ENCODE measurements at places on chromosomes 4 and X. TPM values are rescaled to one million over a fixed set of nuclear protein-coding genes. Genes with fewer than 3 reads are reported as not detected.

The AWAT2 gene
- total RNA-seq: 4.7 TPM

The RHOH gene
- total RNA-seq: 1.6 TPM

The TMEM255A gene
- total RNA-seq: 0.72 TPM

GRCh38 chrX:120120223-120120622, 4.5 kb upstream of the RHOXF1 start:
- no peak overlapping the region for H3K27ac ChIP-seq
- H3K27me3 ChIP-seq: no peaks in the 10 kb centered on the region
- H3K4me1 ChIP-seq: no peaks in the 10 kb centered on the region

GRCh38 chr4:174177536-174177935, 105.9 kb downstream of the FBXO8 start:
- H3K27ac ChIP-seq: no peak overlapping the region
- no peak for DNase-seq
- peaks cover 7% of the 10 kb centered on the region for H3K27me3 ChIP-seq
- H3K36me3 ChIP-seq: no peaks in the 10 kb centered on the region

The CFP gene
- 4.5 TPM for total RNA-seq

- no peak for DNase-seq
- H3K4me3 ChIP-seq: no peak overlapping the region
- H3K27me3 ChIP-seq: no peaks in the 10 kb centered on the region
- H3K4me1 ChIP-seq: no peaks in the 10 kb centered on the region
Observed at GRCh38 chrX:125681058-125681457, 361.4 kb downstream of the TEX13C start.

The GUCY2F gene
- not detected for total RNA-seq

GRCh38 chr4:42649870-42650269, 7.0 kb downstream of the ATP8A1 start:
- no peaks in the 10 kb centered on the region for H3K36me3 ChIP-seq
- no peaks in the 10 kb centered on the region for H3K27me3 ChIP-seq
- H3K27ac ChIP-seq: no peak overlapping the region
- H3K4me1 ChIP-seq: peaks cover 18% of the 10 kb centered on the region
- no peak overlapping the region for H3K4me3 ChIP-seq
- no peak for DNase-seq

DNA sequence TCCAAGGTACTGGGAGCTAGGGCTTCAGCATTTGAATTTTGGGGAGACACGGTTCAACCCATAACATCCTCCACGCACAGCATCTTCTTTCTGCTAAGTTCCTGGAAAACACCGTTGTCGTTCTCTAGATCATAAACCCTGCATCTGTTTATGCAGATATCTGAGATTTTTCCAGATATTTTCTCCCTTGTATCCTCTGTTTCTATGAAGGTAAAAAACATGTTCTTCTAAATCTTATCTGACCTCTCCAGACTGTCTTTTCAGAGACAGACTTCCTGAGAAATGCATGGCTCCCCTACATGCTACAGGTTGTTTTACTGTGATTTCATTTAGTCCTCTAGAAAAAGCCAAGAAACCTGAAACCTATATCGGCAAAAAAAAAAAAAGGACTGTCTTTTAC, 152.3 kb upstream of the KLF3 start:
- no peak overlapping the region for H3K27ac ChIP-seq
- no peaks in the 10 kb centered on the region for H3K36me3 ChIP-seq
- H3K4me3 ChIP-seq: no peak overlapping the region

- no peaks in the 10 kb centered on the region for H3K27me3 ChIP-seq
- peaks cover 8% of the 10 kb centered on the region for H3K4me1 ChIP-seq
- no peak overlapping the region for H3K27ac ChIP-seq
- no peaks in the 10 kb centered on the region for H3K36me3 ChIP-seq
- no peak for DNase-seq
Observed at GRCh38 chr4:14303856-14304255, 676.3 kb upstream of the BOD1L1 start.

DNA sequence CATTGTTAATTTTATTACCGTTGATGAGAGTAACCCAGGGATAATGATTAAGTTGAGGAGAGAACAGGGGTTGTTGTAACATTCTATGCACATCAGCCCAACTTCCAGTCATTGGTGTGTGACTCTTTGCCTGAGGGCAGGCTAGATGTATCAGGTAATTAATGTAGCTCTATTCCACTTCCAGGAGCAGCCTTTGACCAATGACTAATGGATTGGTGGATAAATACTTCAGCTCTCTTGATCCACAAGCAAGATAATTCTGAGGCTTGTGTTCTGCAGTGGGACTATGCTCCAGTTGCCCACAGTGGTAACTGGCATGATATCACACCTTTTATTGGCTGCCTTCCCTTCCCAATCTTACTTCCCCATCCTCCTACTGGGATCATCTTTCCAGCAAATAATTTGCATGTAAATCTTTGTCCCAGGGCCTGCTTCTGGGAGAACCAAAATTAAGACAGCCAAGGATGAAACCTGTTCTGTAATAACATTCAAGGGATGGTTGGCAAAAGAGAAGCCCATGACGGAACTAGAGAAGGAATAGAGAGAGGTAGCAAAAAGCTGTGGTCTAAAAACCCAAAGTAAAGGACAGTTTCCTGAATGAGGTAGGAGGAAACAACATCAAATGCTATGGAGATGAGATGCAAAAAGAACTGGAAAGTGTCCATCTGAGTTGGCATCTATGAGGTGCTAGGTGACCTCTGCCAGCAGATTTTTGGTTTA, 241.4 kb upstream of the RPS6KA3 start:
- H3K4me3 ChIP-seq: no peak overlapping the region
- no peaks in the 10 kb centered on the region for H3K27me3 ChIP-seq

All from suprapubic skin (tissue), 4 donors.